C1 segment of cervical spinal cord (tissue), 14 donors: ENCODE measurements at places on chromosomes 6 and 20.

DNA sequence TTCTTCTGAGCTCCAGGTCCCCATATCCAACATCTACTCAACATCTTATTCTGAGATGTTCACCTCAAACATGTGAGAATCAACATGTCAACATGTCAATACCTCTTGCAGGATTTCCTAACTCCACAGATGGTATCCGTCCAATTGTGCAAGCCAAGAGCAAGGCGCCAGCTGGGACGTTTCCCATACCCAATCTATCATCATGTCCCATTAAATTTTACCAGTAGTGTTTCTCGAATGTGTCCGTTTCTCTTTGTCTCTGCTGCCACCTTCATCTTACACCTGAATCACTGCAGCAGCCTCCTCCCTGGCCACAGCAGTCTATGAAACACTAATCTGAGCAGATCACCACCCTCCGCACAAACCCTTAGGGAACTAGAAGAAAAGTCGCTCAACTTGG is 78.0 kb upstream of the RPS6KA2 start:
- no peak for DNase-seq

DNA sequence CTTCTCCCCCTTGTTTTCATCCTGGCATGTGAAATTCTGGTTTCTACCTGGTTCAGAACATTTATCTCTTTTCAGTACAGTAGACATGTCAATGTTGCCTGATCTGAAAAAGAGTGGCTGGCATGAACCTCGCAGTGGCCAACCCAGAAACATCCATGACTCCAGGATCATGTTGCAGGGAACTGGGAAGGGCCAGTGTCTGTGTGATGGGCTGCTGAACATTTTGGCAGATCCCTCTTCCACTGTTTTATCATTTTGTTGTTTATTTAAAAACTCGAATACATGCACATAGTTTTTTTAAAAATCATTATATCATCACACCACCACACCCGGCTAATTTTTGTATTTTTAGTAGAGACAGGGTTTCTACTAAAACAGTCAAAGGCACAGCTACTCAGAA is 19.0 kb downstream of the WFDC3 start:
- no peak for DNase-seq

GRCh38 chr6:15966000-15966520 is 162.8 kb upstream of the MYLIP start:
- DNase-seq = no peak

GRCh38 chr6:150761771-150762170 is 103.7 kb upstream of the MTHFD1L start:
- DNase-seq = no peak

DNA sequence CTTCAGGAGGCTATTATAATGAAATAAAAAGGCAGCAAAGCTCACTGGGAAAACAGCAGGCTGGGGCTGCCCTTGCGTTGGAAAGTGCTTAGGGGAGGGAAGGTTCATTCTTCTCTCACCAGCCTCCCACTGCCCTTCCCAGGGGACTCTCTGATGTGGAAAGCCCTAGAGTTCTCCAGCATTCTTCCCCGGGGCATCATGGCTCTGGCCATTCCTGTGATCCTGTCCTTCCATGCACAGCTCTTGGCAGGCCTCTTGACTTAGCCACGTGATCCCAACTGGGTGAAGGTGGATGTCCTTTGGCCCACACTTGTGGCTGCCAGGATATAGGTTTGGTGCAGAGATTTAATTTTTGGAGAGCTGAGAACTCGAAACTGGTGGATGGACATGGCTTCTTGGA is 58.0 kb upstream of the ZNF831 start:
- DNase-seq = no peak

GRCh38 chr6:39143238-39143930 is 28.4 kb upstream of the SAYSD1 start:
- DNase-seq = no peak

- DNase-seq = no peak
Measured at GRCh38 chr6:170075659-170076223, 215.1 kb downstream of the DLL1 start.

- DNase-seq = no peak
Measured at GRCh38 chr6:97812940-97813339, 529.9 kb upstream of the MMS22L start.

- DNase-seq = no peak
Measured at GRCh38 chr20:60467771-60468170, 509.5 kb downstream of the CDH26 start.

DNA sequence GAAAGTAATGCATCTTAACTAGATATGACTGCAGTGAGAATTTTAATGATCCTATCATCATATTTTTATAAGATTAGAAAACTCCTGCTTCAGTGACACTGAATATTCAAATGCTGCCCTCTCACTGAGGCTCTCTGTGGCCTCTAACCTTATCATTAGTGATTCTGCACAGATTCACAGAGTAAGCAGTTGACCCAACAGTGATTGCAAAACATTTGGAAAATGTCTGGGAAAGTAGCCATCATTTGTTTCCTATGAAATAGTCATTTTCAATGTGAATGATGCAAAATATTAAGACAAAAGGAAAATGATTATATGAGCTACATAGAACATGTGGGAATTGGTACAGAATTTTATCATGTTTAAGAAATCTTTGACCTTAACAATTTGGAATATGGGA is 210.3 kb downstream of the TBX18 start:
- no peak for DNase-seq

DNA sequence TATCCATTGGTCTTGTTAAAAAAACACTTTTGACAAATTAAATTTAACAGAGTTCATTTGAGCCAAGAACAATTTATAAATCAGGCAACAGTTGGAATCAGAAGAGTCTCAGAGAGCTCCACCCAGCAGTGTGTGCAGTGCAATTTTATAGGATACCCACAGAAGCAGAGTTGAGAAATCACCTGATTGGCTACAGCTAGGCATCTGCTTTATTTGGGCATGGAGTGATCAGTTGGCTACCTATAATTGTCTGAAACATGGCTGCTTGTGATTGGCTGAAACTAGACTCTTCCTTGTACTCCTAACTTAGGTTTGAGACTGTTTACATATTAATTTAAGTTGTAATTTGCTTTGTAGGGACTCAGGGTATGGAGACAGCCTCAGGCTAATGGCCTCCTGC is 12.0 kb downstream of the PGK2 start:
- no peak for DNase-seq

DNA sequence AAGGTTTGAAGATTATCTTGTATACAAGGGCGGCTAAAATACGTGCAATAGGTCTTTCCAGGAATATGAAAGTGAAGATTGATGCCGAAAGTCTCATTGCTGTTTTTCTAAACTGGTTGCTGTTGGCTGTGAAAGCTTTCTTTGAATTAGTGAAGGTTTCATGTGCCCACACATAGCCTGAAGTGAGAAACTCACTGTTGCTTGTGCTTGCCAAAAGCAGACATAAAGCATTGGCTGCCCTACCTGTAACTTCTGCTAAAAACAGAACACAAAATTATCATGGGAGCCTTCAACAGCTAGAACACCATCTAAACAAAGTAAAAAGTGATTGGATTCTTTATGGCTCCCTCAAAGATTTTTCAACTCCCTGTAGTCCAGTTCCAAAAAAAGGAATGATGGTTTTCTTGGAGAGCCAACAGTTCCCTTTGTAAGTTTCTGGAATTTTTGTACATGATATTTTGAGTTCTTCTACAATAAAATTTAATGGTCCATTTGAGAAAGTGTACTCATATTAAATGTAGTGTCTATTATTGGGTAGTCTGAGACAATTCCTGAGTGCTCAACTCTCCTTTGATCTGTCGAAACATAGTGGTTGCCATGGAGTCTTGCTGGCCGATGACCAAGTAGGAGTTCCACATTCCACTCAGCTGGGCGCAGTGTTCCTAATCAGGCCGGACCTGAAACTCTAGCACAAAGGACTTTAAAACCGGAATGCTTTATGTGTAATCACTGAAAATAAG is 68.5 kb downstream of the PLEKHG1 start:
- no peak for DNase-seq

DNA sequence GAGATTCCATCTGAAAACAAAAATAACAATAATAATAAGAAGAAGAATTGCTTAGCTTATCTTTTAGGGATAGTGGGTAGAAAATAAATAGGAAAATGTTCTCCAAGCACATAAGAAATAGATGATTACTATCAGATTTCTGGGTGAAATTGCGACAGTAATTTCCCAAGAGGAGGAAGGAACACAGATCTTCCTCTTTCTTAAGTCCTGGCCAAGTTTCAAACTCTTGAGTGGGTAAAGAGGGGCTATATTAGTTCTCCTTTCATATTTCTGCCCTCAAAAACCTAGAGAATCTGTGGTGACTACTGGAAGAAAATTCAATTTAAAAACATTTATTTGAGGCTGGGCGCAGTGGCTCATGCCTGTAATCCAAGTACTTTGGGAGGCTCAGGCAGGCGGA is 63.7 kb downstream of the PHACTR2 start:
- no peak for DNase-seq

DNA sequence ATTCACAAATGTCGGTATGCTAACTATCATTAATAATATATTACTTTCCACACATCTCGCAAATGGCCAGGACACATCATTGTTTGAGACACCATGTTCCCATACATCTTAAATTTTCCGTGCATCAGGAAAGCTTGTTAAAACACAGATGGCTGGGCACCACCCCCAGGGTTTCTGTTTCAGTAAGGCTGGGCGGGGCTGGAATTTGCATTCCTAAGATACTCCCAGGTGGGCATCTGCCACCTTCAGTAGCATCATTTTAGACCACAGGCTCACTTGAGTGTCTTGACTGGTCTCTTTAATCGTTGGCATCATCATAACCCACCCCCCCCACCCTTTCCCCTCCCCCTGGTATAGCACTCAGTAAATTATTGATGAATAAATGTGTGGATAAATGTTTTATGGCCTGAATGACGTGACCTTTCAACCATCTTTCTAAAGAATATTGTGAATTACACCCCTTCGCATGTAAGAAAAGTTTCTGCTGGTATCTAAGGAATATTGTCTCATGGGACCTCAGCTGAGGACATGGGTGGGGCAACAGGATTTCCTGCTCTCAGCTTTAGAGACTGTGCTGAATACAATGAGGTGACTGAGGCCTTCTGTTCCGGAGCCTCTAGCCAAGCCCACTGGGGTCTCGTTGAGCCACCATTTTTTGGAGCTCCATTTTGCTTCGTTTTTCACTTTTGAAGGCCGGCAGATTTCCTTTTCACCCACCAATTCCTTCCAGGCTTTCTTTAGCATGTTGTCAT is 124.1 kb upstream of the NEDD9 start:
- DNase-seq = no peak

GRCh38 chr6:7228662-7229375 is 84.2 kb downstream of the SSR1 start:
- DNase-seq = no peak

GRCh38 chr6:97128507-97128906 is 154.5 kb downstream of the MMS22L start:
- DNase-seq = no peak

GRCh38 chr6:150068720-150069648 is at the start of gene ULBP3:
ULBP3 (minus strand) TSS chr6:150069121; CDS start chr6:150069066, 55 bp downstream.
- DNase-seq = peak; percentile 35

- no peak for DNase-seq
Measured at GRCh38 chr20:13857961-13858360, 73.1 kb downstream of the NDUFAF5 start.

GRCh38 chr6:17957498-17957897 is 29.9 kb downstream of the KIF13A start:
- no peak for DNase-seq
